ENCODE measurements at places on chromosomes 2 and 18.

DNA sequence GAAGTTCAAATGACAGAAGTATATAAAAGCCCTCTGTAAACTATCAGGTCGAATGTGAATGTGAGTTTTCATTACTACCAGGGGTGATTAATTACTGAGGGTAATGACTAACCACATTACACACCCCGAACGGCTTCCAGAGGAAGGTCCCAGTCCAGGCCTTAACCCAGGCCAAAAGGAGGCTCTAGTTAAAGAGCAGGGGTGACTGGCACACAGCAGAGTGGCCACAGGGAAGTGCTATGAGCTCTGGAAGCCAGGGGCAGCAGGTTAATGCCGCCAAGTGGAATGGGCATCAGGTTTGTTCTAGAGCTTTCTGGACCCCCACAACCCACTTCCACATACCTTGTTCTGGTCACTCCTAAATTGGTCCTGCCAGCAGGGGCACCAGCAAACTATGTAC, 87.7 kb downstream of the BCL11A start:
- DNase-seq, result no peak

DNA sequence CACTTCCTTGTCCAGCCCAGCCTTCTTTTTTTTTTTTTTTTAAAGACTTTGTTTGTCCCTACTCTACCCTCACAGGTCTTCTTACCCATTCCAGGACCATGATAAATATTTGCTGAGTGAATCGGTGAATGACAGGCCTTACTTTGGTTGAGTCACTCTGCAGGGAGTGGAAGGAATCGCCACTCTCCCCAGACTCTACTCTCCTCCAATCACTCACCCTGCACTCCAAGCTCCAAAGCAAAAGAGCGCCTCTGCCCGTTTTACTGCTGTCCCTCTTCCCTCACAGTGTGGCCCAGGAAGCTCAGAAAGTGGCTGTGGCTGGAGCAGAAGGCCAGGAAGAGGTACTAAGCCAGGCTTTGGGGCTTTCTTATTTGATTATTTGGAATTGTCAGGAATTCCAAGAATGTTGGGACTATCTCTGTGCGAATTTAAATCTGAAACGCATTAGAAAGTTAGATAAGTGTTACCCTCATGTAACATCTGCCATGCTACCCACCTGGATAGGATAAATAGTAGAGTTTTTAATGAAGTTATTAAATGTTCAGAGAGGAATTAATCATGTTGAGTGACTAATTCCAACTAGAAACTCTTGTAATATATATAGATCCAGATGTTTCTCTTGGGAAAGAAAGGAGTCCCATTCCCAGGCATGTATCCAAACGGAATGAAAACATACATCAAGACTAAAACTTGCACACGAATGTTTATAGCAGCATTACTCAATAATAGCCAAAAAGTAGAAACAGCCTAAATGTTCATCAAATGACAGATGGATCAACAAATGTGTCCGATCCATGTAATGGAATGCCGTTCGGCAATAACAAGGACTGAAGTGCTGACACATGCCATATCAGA, 43.0 kb upstream of the CHMP1B start:
- DNase-seq, result no peak

GRCh38 chr2:86477349-86477748, 36.2 kb downstream of the KDM3A start:
- DNase-seq, result no peak

- no peak for DNase-seq
Measured at GRCh38 chr2:121258051-121258450, 27.0 kb downstream of the TFCP2L1 start.

DNA sequence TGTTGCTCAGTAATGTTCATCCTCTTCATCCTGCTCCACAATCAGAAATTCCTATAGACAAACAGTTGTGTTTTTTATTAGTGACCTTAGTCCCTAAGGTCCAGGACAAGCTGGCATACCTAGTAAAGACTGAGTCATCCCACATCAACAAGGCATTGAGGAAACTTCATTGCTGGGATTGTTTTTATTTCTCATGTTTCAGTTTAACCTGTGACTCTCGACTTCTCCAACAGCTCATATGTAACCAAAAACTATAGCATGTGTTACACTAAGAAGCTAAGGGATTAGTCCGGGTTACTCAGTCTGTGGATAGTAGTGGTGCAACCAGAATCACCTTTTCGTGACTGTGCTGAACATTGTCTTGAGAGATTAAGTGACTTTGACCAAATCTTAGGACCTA, 292.1 kb downstream of the RDH14 start:
- no peak for DNase-seq

GRCh38 chr2:42446503-42447271, 47.1 kb downstream of the KCNG3 start:
- no peak for DNase-seq

- no peak for DNase-seq
Measured at GRCh38 chr2:222747526-222748160, 76.2 kb downstream of the MOGAT1 start.

Measured in D341Med (cell line).